Stimulated activated CD8-positive, alpha-beta memory T cell treated with anti-CD3 and anti-CD28 coated beads, Interleukin-7, amount 100 ng/mL, for 24 hours (primary cell): ENCODE measurements at places on chromosomes 7 and 10.

GRCh38 chr7:80264769-80265495, 130.3 kb downstream of the GNAI1 start:
- DNase-seq, result no peak

GRCh38 chr10:3482200-3482993, 302.6 kb downstream of the KLF6 start:
- no peak for DNase-seq

GRCh38 chr7:30474893-30475292, 3.7 kb downstream of the NOD1 start:
- no peak for DNase-seq

GRCh38 chr10:18352175-18352574, 212.0 kb downstream of the CACNB2 start:
- DNase-seq, result no peak

DNA sequence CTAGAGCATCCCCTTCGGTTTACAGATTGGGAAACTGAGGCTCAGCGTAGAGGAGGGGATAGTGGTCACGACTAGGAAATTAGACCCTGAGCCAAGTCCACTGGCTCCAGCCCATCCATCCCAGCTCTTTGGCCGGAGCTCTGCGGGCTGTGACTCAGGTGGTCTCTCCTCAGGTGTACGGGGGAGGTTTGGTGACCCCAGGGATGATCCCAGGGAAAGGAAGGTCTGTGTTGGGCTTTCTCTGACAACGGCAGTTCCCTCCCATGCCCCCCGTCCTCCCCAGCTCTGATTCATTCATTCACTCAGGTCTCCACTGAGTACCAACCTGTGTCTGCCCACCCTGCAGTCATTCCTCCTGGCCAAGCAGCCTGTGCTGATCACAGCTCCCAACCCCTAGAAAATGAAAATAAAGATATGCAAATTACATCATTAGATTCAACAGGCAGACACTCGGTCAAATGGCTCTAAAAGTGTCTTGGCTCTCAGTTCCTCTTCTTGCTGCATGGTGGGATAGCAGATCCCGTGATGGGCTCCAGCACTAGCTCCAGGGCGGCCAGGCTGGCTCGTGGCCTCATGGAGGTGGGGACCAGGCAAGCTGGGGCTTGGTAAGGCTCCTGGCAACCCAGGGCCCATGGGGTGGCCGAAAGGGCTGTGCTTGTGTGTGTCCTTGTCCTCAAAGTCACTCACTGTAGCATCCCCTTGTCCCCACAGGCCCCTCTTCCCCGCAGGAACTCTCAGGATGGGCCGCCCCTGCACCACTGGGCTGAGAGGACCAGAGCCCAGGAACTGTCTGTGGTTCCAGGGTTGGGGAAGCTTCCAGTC, 37.8 kb downstream of the CLRN3 start:
- no peak for DNase-seq

- no peak for DNase-seq
These were observed 340.8 kb downstream of the PHTF2 start for GRCh38 chr7:78139335-78139734.
